NCI-H1048 (cell line): ENCODE measurements at places on chromosomes 2 and 18.

DNA sequence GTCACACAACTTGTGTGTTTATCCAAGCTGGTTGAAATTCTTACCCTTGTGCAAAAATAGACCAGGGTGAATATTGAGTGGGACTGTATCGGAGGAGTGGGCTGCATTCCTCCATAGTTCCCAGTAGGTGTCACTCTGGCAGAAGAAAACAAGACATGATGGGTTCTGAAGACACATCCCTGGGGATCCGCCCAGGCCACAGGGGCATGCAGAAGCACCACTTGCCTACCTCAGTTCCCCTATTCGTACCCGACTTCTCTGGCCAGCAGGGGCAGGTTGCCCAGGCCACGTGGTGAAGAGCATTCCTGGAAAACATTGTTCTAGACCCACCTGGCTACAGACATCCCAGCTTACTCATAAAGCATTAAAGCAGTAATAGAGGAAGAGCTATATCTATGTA is 168.2 kb downstream of the FAM210A start:
- peak; percentile 5 for DNase-seq

- no peak for DNase-seq
These were observed 88.0 kb upstream of the EFEMP1 start for GRCh38 chr2:56011624-56012023.

DNA sequence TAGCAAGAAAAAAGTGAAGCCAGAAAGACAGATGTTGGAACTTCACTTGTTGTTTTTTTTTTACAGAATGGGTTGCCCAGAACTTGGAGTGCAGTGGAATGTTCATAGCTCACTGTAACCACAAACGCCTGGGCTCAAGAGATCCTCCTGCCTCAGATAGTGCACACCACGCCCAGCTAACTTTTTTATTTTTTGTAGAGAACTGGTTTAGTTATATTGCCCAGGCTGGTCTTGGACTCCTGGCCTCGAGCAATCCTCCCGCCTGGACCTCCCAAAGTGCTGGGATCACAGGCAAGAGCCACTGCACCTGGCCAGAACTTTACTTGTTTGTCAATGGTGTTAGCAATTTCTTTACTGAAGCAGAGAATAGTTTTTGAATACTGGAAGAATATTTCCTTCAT is 11.9 kb upstream of the ASPRV1 start:
- DNase-seq = no peak

GRCh38 chr18:13578400-13578799 is 148.0 kb downstream of the FAM210A start:
- DNase-seq = no peak

GRCh38 chr2:165827921-165828276 is 33.9 kb upstream of the GALNT3 start:
- DNase-seq = no peak

DNA sequence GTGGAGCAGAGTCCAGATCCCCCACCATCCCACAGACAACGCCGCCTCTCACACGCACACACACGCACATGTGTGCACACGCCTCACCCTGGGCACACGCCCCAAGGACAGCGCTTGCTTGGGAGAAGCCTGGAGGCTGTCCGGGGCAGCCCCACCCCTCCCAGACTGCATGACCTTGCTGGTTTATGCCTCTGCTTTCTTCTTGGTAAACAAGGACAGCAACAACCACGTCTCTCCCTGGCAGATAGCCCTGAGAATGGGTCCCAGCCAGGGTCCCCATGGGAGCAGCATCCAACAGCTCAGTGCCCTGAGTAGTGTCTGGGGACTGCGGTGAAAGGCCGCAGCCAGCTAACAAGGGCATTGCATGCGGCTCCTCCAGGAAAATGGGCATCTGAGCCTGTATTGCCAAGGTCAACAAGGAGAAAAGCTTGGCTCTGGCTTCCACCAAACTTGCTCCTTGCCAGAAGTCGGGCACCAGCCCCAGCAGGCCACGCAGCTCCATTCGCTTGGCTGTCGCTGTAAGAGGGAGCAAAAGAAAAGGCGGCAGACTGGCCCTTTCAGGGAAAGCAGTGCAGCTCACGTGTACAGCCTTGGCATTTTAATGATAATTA is 234.6 kb downstream of the EIPR1 start:
- DNase-seq = no peak

DNA sequence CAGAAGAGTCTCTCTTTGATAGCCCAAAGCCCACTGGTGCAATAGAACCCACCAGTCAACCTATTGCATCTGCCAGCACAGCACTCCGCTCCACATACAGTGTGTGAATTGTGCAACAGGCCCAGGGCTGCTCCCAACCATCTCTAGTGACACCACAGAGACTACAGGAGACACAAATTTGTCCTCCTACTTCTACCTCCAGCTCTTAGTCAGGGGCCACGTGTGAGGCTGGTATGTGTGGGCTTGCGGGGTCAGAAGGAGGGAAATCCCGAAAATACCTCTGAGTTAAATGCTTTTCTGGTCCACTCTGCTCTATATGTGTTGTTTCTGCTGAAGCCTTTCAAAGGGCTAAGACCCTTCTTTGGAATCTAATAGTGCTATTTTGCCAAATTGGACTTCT is 18.0 kb downstream of the DGUOK start:
- no peak for DNase-seq

DNA sequence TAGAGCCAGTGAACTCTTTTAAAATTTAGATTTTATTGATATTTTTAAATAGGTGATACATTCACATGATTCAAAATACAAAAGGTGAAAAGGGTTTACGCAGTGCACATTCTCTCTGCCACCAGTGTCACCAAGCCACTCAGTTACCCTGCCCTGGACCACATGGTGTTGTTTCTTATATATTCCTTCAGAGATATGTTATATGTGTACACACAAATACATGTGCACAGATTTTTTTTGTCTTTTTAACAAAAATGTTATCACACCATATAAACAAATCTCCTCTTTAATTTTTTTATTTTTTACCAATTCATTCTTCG is 26.2 kb downstream of the SERPINB4 start:
- no peak for DNase-seq
